ENCODE measurements at places on chromosomes 5 and 9.
A peak's percentile ranks its signal among the peaks of the same experiment; 100 is the strongest.

DNA sequence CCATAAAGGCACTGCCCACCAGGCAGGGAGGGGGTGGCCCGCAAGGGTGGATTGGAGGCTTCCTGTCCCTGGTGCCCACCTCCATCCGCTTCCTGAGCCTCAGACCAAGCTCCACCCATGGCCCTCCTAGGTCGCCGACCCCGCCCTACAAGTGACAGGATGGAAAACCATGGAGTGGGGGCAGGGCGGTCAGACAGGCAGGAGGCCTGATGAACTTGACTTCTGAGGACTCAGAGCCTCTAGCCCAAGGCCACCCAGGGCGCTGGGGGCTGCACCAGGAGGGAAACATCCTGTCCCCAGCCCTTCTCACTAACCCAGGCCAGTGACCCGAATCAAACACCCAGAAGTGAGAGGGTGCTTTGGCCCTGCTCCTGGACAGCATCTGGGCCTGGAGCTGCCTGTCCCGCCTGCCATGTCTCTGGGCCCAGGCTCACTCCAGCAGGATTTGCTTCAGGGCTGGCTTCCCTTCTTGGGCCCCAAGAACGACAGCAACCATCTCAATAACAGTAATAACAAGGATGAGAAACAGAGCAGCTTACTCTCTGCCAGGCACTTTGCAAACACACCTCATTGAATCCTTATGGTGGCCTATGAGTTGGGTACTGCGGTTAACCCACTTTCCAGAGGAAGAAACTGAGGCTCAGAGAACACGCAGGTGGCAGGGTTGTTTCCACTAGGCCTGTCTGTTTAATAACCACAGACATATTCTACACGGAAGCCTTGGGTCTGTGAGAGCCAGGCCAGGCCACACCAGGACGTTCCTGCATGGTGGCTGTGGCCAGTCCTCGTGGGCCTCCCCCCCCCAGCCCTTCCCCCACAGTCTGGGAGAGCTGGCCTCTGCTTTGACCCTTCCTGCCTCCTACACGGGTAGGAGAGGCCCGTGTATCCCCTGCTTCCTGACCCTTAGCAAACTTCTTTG, 4.4 kb upstream of the ST6GALNAC6 start:
- peak; percentile 83 for DNase-seq

- DNase-seq = no peak
Observed at GRCh38 chr9:29319736-29320513, 1746.6 kb upstream of the C9orf72 start.

DNA sequence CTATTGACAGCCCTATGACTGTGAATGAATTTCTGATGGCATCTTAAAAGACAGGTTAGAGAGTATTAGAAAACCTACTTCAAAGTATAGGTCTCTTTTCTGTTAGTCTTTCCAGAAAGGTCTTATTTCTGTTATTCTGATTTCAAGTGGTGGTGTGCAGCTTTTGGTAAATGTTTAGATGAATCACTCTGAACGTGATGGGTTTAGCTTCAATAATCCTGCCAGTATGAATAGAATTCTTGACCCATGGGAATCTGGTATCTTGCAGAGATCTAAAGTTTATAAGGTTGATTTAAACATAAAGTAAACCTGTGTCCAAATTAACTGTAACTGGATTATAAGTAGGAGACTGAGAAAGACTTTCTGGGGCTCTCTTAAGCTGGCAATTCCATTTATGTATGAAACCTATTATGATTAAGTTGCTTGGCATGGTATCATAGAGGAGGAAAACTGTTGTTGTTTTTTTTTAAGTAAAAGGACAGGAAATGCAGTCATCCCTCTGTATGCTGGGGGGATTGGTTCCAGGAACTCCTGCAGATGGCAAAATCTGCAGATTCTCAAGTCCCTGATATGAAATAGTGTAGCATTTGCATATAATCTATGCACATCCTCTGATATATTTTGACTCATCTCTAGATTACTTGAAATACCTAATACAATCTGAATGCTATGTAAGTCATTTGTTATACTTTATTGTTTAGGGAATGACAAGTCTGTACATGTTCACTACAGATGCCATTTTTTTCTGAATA, 77.0 kb upstream of the ADAMTS19 start:
- DNase-seq = no peak

DNA sequence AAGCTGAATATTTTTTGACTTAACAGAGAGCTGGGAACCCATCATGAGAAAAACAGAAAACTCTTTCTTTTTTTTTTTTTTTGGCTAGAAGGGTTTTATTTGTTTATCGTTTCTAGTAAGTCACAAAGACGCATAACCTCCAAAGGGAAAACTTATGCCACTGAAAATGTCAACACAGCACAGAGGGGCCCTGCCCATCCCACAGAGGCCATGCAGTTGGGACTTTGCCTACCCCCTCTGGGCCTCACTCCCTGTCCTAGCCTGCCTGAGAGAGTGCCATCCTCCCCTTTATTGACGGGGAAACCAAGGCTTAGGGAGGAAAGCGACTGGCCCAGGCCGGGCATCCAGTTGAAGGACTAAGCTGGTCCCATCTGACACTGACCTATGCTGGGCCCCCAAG, 74.7 kb downstream of the VAV2 start:
- no peak for DNase-seq

- DNase-seq = no peak
Observed at GRCh38 chr5:58507715-58508114, 16.5 kb downstream of the GAPT start.

DNA sequence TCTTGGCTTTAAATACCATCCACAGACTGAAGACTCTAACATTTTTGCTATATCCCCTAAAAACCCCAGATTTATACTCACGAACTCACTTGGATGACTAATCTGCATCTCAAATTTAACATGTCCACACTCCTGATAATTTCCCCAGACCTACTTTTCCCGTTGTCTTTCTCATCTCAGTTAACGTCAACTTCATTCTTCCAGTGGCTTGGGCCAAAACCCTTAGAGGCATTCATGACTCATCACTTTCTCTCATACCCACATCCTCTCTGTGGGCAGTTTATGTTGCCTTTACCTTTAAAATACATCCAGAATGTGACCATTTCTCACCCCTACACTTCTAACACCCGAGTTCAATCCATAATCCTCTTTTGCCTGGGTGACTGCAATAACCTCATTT, 96.7 kb downstream of the EDIL3 start:
- DNase-seq = no peak

GRCh38 chr5:139692679-139693308, 44.6 kb downstream of the CXXC5 start:
- DNase-seq = no peak
